ENCODE measurements at places on chromosomes 12 and 14.

DNA sequence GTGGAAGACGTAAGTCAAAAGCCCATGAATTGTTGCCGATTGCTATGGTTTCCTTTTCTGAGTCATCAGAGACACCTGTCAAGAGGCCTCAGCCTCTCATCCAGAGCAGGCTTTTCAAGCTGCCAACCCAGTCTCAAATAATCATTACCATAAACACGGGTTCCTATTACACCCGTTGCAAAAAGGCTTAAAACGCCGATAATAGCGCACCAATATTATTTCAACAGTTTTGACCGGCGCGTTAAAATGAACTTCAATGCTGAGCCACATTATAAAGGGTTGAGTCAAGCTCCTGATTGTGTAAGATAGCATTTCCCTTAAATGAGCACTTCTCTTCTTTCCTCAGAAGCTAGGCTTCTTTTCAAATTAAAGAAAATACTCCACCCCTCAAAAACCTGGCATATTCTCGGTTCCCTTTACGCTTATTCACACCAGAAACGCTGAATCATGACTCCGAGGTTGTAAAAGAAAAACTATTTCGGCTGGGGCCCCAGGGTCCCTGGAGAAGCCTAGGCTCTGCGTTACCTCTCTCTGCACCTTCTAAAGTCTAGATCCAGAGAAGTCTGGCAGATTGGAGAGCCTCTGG, 1.4 kb downstream of the TMTC1 start:
- DNase-seq, result peak; percentile 64

DNA sequence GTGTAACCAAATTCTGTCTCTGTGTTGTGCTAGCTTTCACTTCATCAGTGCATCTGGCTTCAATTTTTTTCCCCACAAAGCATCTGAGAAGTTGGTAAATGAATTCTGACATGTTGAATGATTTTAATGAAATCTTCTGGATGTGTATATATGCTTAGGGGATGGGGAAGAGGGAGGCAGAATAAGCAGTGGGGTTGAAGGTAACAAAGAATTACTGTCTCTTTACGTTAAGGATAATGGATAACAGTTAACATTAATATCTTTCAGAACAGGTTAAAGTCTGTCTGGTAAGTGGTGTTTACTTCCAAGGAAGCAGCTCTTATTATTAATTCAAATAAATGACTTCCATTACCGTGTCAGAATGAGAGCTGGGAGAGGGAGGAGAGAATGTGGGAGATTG, 261.7 kb downstream of the ERC1 start:
- DNase-seq, result no peak

DNA sequence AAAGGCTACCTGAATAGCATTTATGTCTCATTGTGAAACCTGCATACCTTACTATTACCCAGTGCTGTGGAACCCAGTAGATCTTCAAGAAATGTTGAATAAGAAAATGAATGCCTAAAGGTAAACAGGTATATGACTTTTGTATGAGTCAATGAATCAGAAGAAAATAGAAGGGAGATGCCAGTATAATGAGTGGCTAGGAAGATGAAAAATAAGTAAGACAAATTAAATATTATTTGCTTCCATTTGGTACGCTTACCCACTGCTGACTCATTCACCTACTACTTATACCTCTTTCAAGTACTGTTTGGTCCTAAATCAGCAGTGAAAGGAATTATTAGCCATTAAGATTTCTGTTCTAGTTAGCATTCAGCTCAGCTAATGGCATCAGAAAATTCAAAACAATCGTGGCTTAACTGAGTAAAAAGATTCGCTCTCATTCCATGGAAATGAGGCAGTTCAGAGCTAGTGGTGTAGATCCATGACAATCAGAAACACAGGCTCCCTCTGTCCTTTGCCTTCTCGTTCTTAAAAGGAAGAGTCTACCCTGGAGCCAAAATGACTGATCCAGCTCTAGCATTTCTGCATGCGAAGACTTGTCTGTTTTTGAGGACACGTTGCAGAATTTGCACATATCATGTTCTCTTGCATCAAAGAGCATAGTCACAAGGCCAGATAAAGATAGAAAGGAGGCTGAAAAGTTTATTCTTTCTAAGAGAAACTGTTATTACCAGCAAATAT, 705.8 kb upstream of the USP15 start:
- no peak for DNase-seq

- no peak for DNase-seq
These were observed 664.1 kb downstream of the NOVA1 start for GRCh38 chr14:25933731-25934130.

DNA sequence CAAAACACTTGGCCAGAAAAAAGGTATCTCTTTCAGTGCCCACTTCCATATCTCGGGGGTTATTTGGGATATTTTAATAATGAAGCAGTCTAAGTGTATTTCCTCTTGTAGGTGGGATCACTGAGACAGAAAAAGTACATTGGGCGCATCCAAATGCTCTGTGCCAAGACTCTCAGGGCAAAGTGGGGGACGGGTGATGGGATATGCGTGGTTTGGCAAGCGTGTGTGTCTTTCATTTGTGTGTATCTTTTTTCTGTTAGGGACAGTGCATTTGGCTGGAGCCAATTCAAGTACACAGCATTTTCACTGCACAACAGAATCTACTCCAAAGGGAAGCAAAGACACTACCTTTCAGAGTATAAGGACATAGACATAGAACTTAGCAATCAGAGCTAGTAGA, 29.3 kb downstream of the SSPN start:
- no peak for DNase-seq

GRCh38 chr12:6861391-6861790, 5.9 kb upstream of the TPI1 start:
- DNase-seq, result no peak

DNA sequence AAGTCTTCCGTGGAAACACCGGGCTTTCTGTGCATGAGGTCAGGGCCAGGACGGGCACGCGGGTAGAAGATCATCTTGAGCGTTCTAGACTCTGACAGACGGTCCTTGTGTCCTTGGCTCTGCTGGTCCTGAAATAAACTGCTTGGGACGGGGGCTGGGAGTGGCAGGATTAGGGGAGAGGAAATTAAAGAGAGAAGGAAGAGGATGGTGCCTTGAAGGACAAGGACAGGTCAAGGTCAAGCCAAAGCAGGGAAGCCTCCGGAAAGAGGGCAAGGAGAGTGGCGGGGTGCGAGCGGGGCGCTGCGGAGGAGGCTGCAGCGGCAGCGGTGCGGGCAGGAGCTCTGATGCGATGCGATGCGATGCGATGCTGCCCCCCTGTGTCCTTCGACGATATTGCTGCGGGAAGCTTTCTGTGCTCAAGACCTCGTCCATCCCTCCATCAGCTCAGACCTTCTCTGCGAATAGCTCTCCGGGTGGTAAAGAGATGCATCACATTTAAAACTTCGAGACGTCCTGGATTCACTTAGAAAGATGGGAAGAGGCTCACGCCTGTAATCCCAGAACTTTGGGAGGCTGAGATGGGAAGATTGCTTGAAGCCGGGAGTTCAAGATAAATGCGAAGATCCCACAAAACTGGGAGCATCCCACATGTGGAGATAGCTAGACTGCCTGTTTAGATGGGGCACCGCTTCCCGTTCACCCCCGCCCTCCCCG, 110.1 kb upstream of the TMEM132D start:
- no peak for DNase-seq

DNA sequence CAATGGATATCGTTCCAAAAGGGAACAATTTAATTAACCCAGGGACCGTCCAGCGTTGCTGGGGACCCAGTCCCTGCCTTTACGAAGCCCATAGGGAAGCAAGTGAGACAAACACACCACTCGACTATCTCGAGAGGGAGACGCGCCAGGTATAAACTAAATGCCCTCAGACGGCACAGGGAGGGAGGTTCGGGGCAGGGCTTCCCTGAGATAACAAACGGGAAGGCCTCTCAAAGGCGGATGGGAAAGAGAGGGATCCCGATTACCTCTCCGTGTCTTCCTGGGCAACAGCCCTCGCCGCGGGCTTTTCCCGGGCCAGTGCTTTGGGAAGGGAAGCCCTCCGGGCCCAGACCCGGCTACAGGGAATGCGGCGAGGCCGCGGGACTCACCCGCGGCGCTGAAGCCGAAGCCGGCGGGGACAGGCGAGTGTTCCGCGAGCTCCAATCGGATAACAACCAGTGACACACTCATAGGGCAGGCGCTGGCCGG, 390 bp downstream of the BRAP start:
- no peak for DNase-seq

DNA sequence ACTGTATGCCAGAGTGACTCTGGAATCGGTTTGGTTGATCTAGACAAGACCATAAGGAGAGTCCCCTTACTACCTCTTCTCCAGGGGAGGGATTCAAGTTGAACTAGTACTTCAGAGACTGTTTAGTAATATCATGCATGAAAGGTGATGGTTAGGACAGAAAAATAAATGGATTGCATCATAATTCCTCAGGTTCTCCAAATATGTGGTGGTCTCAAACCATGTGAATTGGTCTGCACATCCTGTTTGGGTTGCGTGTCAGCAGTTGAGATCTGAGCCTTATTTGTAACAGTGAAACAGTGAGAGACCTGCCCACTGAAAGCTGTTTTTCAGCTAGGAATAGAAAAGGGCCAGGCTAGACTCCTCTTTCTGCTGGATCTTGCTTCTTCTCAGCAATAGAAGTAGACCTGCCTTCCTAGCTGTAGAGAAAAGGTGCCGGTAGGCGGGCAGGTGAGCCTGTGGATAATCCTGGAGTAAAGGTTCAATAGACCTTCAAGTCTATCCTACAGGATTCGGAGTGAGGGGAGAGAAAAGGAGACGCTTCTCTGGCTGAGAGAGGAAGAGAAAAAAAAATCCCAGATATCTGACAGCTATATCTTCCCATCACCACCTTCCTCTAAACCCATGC, 258.5 kb upstream of the E2F7 start:
- no peak for DNase-seq

- no peak for DNase-seq
These were observed 9.8 kb upstream of the PNMA1 start for GRCh38 chr14:73723797-73724661.
